SJSA1 (cell line): ENCODE measurements at places on chromosomes 16 and 17. TPM values are rescaled to one million over a fixed set of nuclear protein-coding genes. Genes with fewer than 3 reads are reported as not detected.

Gene ASB16
- not detected in 2 replicates for total RNA-seq

Gene TMEM88
- not detected in 2 replicates for total RNA-seq

Gene KRTAP4-3
- total RNA-seq: not detected in 2 replicates

Gene RUNDC3A
- total RNA-seq: not detected in 2 replicates

Gene AARSD1
- total RNA-seq: 29.8 and 59.7 TPM in 2 replicates

Gene GRAPL
- total RNA-seq: not detected in 2 replicates

Gene MAP2K6
- total RNA-seq: 1.4 and 2.1 TPM in 2 replicates

Gene KRTAP2-3
- total RNA-seq: not detected in 2 replicates

Gene GCGR
- not detected in 2 replicates for total RNA-seq

Gene KRT27
- total RNA-seq: not detected in 2 replicates

Gene ASGR1
- 0.16 TPM in 1 of 2 replicates, not detected in the other for total RNA-seq

Gene SLFN12L
- total RNA-seq: 0.72 and 1.4 TPM in 2 replicates

Gene BFAR
- total RNA-seq: 61.7 and 83.0 TPM in 2 replicates

Gene AATK
- total RNA-seq: 0.18 TPM in 1 of 2 replicates, not detected in the other

Gene MRC2
- 202 and 254 TPM in 2 replicates for total RNA-seq

Gene NPB
- total RNA-seq: 0.56 and 0.84 TPM in 2 replicates

Gene PRAC1
- not detected in 2 replicates for total RNA-seq

Gene MTSS2
- total RNA-seq: 20.7 and 22.6 TPM in 2 replicates

Gene ADORA2B
- 8.5 and 19.5 TPM in 2 replicates for total RNA-seq

Gene DNAAF1
- not detected in 2 replicates for total RNA-seq

Gene IGSF6
- total RNA-seq: not detected in 2 replicates

Gene USP22
- 111 and 167 TPM in 2 replicates for total RNA-seq

Gene EMP2
- total RNA-seq: 9.4 and 9.8 TPM in 2 replicates

Gene ZG16B
- total RNA-seq: 0.11 and 0.53 TPM in 2 replicates

Gene CHST5
- total RNA-seq: 0.08 TPM in 1 of 2 replicates, not detected in the other

Gene ASPA
- total RNA-seq: 0.18 TPM in 1 of 2 replicates, not detected in the other

Gene ACSM3
- total RNA-seq: 0.18 TPM in 1 of 2 replicates, not detected in the other

Gene BAHCC1
- total RNA-seq: 5.7 and 6.6 TPM in 2 replicates

Gene CORO6
- 0.45 and 4.2 TPM in 2 replicates for total RNA-seq

Gene PIRT
- not detected in 2 replicates for total RNA-seq

Gene PRSS36
- total RNA-seq: 0.18 and 0.38 TPM in 2 replicates
